ENCODE measurements at places on chromosomes 2 and 18. TPM values are rescaled to one million over a fixed set of nuclear protein-coding genes. Genes with fewer than 3 reads are reported as not detected.

The NOL4 gene
- not detected for total RNA-seq

The UGT1A9 gene
- total RNA-seq, result not detected

The GPAT2 gene
- total RNA-seq, result 6.9 TPM

The ALPP gene
- not detected for total RNA-seq

The HRH4 gene
- total RNA-seq, result 2.5 TPM

- DNase-seq, result no peak
Observed at GRCh38 chr2:1518867-1519530, 105.7 kb downstream of the TPO start.

DNA sequence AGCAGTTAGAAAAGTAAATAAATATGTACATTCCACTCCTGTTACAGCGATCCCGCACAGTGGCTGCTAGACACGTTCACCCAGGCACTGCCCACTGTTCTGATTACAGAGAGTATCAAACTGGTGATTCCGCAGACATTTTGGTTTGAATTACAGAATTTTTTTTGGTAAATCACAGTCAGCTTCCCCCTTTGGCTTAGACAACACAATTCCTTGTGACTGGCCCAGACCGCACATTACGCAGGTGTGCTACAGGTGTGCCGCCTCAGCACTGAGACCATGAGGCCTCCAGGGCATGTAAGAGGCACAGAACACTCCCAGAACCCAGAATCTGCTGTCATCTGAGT, 112.3 kb downstream of the PXDN start:
- DNase-seq, result no peak

DNA sequence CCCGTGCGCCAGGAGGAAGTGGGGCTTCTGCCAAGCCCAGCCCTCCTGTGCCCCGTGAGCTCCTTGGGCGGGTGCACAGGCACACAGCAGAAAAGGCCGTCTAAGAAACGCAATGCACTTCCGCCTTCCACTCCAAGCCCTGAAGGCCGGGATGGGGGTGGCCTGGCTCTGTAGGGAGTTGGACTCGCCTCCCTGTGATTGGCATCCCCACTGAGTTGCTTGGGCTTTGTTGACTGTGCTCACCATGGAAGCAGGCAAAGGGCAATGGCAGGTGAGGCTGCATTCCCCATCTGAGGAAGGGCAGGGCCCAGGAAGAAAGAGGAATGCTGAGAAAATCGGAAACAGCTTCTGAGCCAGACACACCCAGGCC, 66.8 kb downstream of the CRACDL start:
- DNase-seq, result no peak

DNA sequence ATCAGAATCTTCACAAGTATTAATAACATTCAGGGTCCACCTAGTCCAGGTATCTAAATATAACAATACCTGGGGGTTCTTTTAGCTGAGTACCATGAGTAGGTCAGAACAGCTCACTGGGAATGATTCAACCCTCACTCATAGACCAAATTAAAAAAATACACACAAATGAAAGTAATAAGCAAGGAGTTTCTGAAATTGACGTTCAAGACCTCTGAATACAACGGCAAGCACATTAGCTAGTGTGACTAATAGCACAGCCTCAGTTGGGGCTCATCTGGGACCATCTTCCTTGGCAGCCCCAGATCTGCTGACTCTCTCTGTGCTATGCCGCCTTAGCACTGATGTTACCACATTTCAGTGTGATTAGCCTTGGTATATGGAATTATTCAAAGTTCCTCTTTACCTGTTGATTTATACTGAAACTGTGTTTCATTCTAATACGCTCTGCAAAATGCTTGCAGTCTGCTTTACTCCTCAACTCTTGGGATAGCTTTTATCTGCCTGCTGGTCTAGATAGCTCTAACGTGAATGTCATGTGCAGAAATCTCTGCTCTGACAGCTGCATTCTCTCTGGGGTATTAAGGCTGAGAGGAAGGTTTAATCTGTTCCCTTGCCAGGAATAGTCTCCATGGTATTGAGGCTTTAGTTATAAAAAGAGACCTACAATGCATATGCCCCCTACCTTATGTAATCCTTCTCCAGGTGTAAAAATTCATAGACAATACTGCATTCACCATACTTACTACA, 153.3 kb downstream of the METTL4 start:
- DNase-seq, result no peak

GRCh38 chr2:165575044-165575615, 105.6 kb downstream of the CSRNP3 start:
- DNase-seq, result no peak

GRCh38 chr2:97774425-97774824, 61.0 kb downstream of the ZAP70 start:
- no peak for DNase-seq

DNA sequence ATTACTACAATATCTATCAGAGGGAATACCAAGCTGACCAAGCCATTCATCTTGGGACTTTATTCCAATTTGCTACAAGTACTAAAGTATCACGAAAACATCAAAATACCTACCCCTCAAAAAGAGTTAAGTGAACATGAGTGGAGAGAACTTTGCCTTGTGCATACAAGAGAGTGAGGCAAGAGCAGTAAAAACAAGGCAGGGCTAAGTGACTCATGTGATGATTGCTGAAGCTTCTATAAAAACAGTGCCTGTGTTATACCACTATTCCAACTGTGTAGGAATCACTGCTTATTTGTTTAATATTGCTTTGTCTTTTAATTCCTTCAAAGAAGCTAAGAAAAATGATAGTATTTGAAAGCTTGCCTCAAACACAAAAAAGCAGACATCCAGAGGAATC, 61.2 kb downstream of the FARSB start:
- DNase-seq, result no peak

DNA sequence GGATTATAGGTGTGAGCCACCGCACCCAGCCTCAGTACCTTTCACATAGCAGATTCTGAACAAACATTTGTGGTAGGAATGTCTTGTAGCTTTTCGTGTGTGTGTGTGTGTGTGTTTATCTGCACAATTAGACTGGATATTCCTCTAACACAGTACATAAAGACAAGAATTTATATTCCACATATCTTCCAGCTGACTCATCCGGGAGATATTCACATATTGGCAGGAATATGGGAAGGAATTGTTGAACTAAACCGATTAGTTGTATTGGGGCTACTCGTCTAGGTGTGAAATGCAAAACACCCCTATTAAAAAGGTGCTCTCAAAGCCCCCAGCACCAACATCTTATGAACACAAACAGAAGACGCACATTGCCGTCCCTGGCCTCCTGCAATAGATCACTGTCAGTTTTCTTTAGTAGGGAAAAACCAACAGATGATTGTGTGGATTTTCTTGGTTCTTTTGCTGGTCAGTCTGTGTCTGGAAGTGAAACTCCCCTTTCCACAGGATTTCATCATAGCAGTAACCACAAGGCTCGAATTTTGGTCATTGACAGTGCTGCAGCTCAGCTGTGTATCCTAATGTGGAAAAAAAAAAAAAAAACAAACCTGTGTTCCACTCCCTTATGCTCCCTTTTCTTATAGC, 208.5 kb upstream of the ACVR2A start:
- DNase-seq, result no peak

- DNase-seq, result no peak
Observed at GRCh38 chr2:35741556-35741955, 614.0 kb upstream of the CRIM1 start.

DNA sequence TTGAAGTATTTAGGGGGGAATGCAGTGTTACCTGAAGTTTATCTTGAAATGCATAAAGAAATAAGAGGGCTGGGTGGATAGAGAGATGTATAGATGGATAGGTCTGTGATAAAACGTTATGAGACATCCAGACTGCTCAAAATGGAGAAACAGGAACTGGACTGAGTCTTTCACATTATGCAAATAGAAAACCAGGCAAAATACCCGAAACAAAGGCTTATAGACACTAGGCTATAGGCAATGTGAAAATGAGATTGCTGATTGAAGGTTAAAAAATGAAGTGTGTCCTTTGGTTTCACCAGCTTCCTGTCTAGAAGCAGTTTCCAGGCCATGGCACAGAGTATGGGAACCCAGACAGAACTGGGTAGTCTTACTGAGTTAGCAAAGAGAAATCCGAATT, 24.9 kb upstream of the SLC3A1 start:
- DNase-seq, result no peak

DNA sequence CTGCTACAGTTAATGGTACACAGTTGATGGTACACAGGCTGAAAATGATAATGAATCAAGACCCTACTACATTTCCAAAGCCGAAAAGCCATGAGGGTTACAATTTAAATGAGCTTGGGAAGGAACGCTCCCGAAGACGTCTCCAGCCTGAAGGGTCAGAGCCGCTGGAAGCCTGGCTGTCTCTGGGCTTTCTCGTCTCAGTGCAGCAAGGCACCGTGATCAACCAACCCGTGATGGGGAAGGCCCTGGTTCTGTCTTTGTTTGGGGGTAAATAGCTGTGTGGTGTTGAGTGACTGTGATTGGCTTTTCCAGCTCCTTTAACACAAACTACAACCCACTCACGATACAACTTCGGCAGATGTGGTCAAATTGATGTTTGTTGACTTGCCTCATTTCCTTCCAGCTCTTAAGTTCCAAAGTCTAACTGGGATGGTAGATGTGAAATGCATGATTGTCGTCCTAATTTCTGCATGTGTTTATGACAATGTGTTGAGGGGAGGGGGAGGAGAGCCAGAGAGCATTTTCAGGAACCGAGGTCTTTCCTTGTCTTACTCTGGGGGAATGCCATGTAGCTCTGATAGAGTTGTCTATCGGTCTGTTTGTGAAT, 59.9 kb upstream of the EML6 start:
- DNase-seq, result no peak

DNA sequence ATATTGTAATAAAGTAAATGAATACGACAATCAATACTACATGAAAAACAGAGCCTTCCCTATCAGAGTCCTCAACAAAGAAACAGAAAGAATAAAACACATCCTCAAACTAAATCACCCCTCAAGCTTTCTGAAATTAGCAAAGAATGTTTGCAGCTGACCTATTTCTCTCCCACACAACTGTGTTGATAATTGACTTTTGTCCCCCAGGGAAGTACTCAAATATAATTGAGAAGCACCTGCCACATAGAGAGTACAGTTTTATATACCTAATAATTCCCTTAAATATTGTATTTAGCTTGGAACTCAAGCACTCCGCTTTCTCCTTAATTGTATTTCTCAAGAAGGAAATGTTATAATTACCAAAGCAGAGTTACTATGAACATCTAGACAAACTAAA, 12.6 kb downstream of the CACNB4 start:
- no peak for DNase-seq

GRCh38 chr2:115414466-115414865, 972.0 kb downstream of the DPP10 start:
- no peak for DNase-seq

DNA sequence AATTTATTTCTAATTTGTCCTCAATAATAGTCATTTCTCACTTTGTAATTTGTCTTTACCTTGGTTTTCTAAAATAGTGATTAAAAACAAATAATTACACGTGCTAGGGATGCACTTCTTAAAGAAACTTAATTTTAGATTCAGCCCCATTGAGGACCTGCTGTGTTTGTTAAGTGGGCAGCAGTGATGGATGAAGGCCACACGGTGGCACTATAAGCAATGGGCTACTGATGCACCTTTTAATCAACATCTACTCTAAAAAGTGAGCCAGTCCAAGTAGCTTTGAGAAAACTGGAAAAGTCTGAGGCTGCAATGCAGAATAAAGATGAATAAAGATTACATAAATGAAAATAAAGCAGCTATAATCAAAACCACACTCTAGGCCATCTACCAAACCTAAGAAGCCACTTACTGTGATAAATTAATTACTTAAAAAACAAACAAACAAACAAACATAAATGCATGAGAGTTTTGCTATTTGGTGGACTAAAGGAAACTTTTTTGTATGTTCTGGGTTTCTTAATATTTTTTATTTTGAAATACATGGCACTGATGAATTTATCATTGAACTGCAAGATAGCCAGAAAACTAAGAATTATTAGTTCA, 89.3 kb downstream of the PDE11A start:
- DNase-seq, result no peak

- no peak for DNase-seq
Observed at GRCh38 chr2:155070489-155070888, 372.0 kb downstream of the KCNJ3 start.

GRCh38 chr18:31667185-31667584, 17.2 kb downstream of the B4GALT6 start:
- DNase-seq, result no peak

DNA sequence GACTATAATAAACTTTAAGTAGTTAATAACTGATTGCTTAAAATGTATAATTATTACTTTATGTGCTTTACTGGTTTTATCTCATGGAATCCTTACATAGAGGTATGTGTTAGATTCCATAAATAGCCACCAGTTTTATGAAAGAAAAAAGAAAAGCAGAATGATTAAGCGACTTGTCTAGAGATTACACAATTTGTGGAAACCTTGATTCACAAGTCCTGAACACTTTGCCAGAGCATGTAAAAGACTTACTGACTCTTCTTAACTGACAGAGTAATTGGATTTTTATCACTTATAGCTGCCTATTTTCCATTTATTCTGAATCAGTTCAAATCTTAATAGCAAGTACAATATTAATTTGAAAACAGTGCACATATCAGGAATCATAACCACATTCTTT, 448.7 kb upstream of the NETO1 start:
- no peak for DNase-seq

DNA sequence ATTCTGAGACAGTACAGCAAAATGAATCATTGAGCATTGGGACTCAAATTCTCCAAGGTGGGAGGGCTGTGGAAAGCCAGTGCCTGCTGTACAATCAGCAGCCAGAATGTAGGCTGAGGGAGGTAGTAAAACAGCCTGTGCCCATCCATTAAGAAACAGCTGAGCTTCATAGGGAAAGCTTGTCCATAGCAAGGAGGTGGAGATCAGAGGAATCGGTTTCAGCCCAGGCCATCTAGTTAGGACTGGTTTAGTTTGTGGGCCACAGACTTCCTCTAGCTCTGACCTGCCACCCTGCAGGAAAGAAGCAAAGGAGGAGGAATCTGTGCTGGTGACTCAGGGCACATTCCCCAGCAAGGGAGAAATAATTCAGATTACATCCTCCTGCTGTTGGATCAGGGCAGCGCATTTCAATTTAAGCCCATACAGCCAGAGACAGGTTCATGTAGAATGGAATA, 333.4 kb downstream of the SETBP1 start:
- no peak for DNase-seq

GRCh38 chr2:223554923-223555322, 47.2 kb downstream of the SCG2 start:
- DNase-seq, result no peak

- no peak for DNase-seq
Observed at GRCh38 chr18:32243358-32243757, 53.5 kb downstream of the MEP1B start.

GRCh38 chr2:160657196-160657595, 163.6 kb upstream of the RBMS1 start:
- DNase-seq, result no peak
